ENCODE measurements at places on chromosomes 4 and X. TPM values are rescaled to one million over a fixed set of nuclear protein-coding genes. Genes with fewer than 3 reads are reported as not detected.

Gene AREG
- total RNA-seq = 28.7 TPM

Gene PDGFC
- total RNA-seq = 32.6 TPM

Gene EMCN
- total RNA-seq = 20.1 TPM

Gene MAGEB1
- not detected for total RNA-seq

Gene IGSF1
- total RNA-seq = 6.4 TPM

Gene LRP2BP
- total RNA-seq = 1.9 TPM

Gene KLHL34
- 0.59 TPM for total RNA-seq

Gene CXCL3
- total RNA-seq = 0.49 TPM

Gene MAGEA4
- total RNA-seq = not detected

Gene FRMD7
- total RNA-seq = 0.10 TPM

Gene RAI2
- total RNA-seq = 1.4 TPM

Gene MORF4L2
- 231 TPM for total RNA-seq

Gene PNMA6F
- not detected for total RNA-seq

Gene CPLX1
- total RNA-seq = 0.30 TPM

Gene PDLIM3
- total RNA-seq = 52.5 TPM

Gene PDZD11
- 19.8 TPM for total RNA-seq

Gene RHOXF2
- not detected for total RNA-seq

Gene AVPR2
- total RNA-seq = 0.89 TPM

Gene AMBN
- total RNA-seq = not detected

Gene VEGFD
- total RNA-seq = 2.6 TPM

Gene NPY5R
- 0.20 TPM for total RNA-seq

Gene SLC2A9
- total RNA-seq = 5.0 TPM

Gene SCML2
- 7.4 TPM for total RNA-seq

Gene C4orf36
- 1.9 TPM for total RNA-seq

Gene SPIN2B
- 10.9 TPM for total RNA-seq

Gene CAMK2D
- 92.6 TPM for total RNA-seq

Gene BBS7
- 17.8 TPM for total RNA-seq

Gene LNX1
- 6.9 TPM for total RNA-seq

Gene RTL5
- 3.9 TPM for total RNA-seq

Gene MAD2L1
- 12.8 TPM for total RNA-seq

Gene IL15
- 3.8 TPM for total RNA-seq

Gene DOK7
- 0.99 TPM for total RNA-seq

Gene IL3RA
- 5.7 TPM for total RNA-seq

Gene ENPEP
- 26.7 TPM for total RNA-seq

Gene XAGE1B
- not detected for total RNA-seq

Gene NSUN7
- total RNA-seq = 2.7 TPM

Gene DRD5
- not detected for total RNA-seq

Gene GABRQ
- 0.79 TPM for total RNA-seq

Gene USP26
- not detected for total RNA-seq

Gene SMARCAD1
- 59.0 TPM for total RNA-seq

Gene GAGE12E
- not detected for total RNA-seq

Gene MTTP
- total RNA-seq = 0.30 TPM

Gene CABS1
- not detected for total RNA-seq

All from skin of body (tissue), 3 donors.